Activated CD4-positive, alpha-beta T cell treated with anti-CD3 and anti-CD28 coated beads for 1 hour (primary cell): ENCODE measurements at places on chromosomes 13 and 19.

DNA sequence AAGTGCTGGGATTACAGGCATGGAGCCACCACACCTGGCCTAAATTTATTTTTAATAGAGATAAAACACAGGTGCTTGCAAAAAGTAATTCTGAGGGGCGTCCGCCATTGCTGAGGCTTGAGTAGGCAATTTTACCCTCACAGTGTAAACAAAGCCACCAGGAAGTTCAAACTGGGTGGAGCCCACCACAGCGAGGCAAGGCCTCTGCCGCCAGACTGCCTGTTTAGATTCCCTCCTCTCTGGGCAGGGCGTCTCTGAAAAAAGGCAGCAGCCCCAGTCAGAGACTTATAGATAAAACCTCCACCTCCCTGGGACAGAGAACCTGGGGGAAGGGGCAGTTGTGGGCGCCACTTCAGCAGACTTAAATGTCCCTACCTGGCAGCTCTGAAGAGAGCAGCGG is 50.7 kb downstream of the B3GLCT start:
- no peak for DNase-seq

- no peak for DNase-seq
Measured at GRCh38 chr13:94854688-94855087, 142.3 kb upstream of the SOX21 start.

DNA sequence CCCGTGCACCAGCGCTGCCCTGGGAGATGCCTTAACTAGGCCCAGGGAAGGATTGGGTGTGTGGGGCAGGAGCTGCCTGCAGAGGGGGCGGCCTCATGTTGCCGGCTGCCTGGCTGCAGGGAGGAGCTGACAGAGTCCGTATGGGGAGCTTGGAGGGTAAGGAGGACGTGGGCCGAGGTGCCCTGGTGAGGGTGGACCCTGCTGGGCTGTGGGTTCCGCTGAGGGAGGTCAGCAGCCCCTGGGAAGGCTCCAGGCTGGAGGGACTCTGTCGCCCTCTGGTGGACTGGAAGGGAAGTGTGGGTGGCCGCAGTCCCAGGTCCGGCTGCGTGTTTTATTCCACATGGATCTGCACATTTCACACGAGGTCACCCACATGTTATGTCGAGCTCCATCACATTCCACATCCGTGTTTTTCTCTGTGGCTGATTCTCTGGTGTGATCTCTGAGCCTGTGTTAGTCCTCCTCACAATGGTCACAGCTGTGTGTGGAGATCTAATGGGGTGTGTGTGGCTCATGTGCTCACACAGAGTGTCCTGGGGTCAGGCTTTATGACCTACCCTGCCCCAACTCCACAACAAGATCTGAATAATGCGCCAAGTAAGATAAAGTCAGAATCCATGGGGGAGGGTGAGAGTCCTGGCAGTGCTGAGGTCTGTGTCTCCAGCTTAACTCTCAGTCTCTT is 1.8 kb upstream of the CEACAM8 start:
- DNase-seq, result no peak

GRCh38 chr19:49669516-49669915 is 3.8 kb downstream of the BCL2L12 start:
- DNase-seq, result no peak

DNA sequence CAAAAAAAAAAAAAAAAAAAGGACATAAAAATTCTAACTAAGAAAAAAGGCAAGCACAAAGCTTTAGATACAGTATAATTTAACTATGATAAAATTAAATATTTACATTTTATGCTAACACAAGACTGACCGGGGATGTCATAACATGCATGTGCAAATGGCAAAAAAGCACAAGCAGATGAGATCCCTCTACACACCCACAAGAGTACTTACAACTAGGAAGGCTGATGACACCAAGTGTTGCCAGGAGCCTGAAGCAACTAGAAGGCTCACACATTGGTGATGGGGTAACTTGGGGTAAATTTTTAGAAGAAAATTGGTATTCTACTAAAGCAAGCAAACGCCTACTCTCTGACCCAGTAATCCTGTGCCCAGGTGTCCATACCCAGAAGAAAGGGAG is 6.7 kb downstream of the PCID2 start:
- DNase-seq, result no peak

GRCh38 chr19:42150364-42150763 is 18.1 kb upstream of the POU2F2 start:
- DNase-seq, result no peak

DNA sequence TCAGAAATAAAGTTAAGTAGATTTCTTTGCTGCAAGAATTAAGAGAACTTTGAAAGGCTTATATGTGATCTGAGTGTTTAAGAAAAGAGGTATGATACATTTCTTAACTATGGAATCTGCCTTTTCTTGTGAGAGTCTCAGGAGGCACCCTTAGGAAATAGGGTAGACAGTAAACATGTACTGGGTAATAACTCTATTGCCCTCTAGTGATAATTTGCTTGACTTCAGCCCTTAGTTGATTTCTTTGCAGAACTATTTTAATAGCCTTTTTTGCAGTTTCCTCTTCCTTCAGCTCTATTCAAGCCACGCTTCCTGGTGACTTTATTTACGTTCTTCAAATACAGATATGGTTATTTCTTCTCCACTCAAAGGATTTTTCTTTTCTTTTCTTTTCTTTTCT is 37.0 kb upstream of the CCNA1 start:
- DNase-seq, result no peak

DNA sequence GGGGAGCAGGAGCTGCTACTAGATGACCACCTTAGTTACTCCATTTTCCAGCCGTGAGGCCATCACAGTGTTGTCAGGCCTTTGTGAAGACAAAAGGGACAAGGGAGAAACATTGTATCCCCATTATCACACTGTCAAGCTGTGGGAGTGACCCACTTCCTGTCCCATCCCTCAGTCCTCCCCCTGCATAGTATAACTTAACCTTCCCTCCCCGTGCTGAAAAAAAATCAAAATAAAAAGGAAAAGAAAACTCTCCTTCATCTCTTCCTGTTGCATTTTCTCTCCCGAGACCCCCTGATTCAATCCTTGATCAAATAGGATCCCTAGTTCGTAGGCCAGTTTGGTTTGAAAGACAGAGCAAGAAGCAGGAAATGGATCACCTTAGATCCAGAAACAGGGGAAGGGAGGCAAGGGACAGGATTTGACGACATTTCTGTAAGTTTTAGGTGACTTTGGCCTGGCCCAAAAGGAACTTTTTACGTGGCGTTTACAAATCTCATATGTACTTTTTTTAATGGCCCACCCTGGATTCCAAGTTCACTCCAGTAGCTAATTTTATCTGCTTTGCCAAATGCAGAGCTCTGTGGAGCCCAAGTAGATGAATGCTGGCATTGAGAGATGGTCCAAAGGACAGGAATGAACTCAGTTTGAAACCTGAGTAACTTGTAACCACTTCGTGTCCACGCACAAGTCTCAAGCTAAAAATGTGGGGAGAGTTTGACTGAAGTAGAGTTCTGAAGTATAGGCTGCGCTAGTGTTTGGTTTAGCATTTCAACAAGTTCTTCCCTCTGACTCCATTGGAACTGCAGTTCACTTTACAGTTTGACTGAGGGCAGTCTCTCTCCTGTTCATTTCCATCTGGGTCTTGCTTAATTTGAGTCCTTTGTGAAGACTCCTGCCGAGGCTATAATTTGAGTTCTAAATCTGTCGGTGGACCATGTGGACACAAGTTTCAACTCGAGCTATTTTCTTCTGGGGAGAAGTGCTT is 16.6 kb upstream of the GATAD2A start:
- no peak for DNase-seq

DNA sequence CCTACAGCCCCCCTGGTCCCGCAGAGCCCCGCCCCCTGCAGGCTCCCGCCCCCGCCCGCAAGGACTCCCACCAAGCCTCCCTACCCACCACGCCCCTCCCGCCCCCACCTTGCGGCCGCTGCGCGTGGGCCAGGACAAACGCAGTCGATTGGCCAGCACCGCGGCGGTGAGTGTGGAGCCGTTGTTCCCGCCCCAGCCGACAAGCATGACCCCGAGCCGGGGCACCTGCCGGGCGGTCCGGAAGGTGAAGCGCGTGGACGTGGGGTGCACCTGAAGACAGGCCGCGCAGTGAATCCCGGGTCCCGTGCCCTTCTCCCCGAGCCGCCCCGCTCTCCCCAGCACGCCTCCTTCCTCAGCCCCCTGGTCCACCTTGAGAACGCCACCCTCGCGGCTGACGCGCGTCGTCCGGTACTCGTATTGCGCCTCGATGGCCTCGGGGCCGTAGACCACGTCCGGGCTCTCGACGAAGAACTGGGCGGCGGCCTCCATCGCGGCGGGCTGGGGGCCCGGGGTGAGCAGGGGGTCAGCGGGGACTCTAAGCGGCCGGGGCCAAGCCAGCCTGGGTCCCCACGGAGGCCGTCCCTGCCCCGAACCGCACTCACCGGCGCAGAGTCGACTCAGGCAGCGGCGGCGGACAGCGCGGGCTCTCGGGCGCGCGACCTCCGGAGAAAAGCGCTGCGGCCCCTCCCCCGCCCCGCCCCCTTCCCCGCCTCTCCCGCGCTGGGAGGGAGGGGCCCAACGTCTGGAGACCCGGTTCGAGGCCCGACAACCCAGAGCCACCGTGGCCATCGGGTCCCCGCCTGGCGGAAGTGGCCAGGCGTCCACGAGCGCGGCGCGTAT is at the start of gene ISYNA1:
TSS of gene ISYNA1 (minus strand) at position 643 of the 840 bp plus-strand sequence. CDS start at position 489, 154 bp downstream.
- no peak for DNase-seq

DNA sequence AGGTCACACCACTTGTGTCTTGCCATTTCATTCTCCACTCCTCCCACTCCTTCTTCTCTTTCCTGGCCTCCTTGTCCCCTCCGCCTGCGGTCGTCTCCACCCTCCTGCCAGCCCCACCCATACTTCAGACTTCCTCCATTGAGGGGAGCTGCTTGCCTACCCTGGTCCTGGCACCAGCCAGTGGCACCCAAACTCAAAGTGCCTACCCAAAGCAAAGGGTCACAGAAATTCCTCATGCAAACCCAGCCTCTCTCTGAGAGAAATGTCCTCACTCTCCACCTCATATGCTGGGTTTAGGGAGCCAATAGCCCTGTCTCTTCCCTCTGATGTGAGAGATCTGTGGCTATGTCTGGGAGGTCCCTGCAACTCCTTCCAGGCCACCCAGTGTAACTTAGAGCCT is 109.6 kb downstream of the TEX26 start:
- DNase-seq, result no peak

DNA sequence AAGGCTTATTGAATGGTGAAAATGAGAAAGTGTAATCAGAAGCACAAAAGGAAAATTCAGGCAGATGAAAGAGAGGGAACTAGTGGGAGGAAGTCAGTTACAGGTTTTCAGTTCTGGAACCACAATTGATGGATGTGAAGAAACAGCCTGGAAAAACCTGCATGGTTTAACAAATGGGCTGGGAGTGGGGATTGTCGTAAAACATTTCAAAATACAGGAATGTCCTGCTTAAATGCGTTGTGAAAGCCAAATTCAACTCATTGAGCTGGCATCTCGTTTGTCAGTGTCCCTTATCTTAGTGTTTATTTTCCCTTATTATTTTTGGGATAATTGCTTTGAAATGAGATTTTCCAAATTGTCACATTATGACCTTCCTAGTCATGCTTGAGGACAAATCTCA is 106.5 kb upstream of the RFC3 start:
- DNase-seq, result no peak

DNA sequence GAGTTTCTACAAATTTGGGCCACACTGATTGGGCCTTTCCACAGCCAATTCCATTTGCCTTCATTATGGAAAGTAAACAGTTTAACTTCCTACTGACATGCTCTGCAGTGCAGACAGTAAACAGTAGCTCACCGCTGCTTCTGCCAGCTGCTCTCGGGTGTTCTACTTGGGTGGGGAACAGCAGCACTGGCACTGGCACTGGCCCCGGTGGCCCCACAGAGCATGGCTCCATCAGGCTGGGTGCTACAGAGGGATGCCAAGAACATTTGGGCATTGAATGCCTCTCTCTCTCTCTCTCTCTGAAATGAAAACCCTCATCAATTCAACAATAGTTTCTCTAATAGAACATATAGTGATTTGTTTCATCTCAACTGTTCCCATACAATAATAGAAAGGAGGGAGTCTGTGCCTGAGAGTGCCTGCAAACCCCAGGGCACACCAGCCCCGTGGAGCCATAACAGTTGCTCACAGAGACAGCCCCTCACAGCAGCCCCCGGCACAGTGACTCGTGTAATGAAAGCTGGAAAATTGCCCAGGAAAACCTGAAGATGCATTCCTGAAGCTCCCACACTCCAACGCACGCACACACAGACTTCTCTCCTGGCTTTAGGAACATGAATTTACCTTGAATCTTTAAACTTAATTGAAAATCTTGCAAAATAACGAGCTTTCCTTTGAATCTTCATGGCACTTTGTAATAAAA is 38.2 kb upstream of the GJB6 start:
- no peak for DNase-seq

DNA sequence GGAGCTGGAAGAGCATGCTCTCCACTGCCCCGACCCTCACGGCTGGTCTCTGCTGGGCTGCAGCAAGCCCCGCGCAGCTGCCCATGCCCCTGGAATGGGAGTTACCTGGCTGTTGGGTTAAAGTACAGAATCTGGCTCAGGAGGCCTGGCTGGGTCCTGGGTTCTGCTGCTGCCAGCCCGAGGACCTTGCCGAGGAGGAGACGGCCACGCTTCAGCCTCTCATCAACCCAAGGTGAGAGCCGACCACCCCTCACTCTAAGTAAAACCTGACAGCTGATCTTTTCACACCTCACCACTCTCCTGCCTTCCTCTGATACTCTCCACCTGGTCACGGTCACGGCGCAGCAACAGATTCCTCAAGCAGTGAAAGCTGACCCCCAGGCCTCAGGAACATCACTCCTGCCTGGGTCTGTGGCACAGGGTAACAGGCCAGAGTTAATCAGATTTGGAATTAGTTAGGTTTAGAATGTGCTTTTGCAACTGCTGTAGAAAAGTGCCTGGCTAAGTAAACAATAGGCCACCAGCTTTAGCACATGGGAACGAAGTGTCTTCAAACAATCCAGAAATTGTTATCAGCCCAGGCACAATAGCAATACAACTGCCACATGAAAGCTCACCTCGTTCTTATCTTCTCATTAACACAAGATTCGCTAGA is 20.5 kb downstream of the RAB20 start:
- no peak for DNase-seq

DNA sequence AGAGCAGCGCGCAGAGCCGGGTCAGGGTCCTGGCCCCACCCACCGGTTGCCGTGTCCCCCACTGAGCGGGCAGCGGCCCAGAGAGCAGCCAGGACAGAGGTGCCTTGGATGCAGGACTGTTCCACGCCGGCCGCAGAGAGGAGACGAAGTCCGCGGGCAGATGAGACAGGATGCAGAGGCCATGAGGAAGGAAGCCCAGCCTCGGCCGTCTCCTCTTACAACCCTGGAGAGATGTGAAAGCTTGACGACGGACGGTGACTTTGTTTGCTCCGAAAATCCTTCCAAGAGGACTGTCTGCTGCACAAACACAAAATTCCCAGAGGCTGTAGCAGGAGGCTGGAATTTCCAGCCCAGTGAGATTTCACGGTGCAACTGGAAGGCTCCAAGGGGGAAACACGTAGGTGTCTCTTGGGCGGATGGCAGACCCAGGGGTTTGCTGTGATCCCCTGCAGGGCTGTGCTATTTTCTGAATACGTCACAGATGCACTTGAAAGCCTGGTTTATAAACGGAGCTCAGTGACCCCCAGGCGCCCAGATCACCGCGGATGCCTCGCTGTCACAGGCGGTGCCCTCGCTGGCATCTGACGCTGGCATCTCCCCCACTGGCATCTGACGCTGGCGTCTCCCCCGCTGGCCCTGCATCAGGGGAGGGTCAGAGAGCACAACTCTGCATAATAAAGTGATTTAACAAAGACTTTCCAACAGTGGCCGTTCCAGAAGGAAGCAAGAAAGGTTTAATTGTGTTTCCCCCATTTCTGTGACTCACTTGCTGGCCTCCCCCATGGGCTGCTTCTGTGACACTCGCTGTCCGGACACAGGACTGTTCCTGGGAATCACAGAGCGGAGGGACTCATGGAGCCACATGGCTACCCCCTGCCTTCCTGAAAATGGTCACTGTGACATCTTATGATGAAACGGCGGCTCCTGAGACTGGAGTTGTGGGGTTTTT is 62.0 kb upstream of the C13orf46 start:
- DNase-seq, result no peak

GRCh38 chr13:37534676-37535075 is 63.9 kb downstream of the POSTN start:
- no peak for DNase-seq
